Activated CD4-positive, alpha-beta T cell treated with anti-CD3 and anti-CD28 coated beads, Interleukin-2, amount 50 U/mL, for 48 hours (primary cell): ENCODE measurements at places on chromosomes 3 and 15.

- DNase-seq: no peak
Measured at GRCh38 chr15:70545526-70545925, 217.8 kb downstream of the UACA start.

- DNase-seq: no peak
Measured at GRCh38 chr3:161540594-161540993, 44.0 kb downstream of the OTOL1 start.

GRCh38 chr3:165502707-165503106 is 306.5 kb upstream of the SLITRK3 start:
- no peak for DNase-seq

DNA sequence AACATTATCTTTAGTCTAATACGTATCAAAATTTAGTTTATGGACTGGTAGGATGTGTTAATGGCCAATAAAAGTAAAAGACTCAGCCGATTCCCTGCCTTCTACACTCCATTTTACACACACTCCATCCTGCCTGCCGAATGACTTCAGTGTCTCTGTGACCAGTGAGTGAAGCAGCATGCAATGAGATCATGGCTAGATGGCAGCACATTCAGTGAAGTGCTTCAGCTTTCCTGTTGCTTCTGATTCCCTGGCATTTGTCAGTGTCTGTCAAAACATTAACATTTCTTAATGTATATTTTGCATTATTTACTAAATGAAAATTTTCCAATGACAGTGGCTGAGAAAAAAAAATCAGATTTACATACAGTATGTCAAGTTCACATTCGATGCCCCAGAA is 412.0 kb downstream of the FHIT start:
- no peak for DNase-seq

DNA sequence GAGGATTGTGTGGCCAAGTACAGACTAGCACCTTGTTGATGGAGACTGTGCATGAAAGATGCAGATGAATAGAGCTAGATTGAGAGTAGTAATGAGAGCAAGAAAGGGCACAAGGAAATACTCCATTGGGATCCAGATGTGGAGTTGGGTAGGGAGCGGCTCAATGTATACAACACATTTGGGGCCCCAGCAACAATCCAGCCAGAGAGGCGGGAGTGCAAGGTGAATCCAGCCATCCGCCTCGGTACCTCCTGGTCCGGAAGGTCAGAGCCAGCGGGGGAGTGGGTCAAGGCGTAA is 9.0 kb downstream of the ISL2 start:
- no peak for DNase-seq

DNA sequence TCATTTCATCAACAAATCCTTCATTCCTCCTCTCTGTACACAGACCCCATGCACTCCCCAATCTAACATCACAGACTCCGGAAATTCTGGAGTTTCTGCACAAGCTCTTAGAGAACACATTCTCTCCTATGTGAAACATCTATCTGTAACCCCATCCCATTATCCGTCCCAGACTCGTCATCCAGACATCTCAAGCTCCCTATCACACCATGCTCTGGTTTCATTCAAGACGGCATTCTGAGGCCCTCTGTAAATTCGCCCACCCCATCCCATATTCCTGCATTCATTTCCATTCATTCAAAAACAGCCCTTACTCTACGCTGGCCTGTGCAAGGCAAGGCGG is 575 bp downstream of the LEO1 start:
- DNase-seq: no peak

DNA sequence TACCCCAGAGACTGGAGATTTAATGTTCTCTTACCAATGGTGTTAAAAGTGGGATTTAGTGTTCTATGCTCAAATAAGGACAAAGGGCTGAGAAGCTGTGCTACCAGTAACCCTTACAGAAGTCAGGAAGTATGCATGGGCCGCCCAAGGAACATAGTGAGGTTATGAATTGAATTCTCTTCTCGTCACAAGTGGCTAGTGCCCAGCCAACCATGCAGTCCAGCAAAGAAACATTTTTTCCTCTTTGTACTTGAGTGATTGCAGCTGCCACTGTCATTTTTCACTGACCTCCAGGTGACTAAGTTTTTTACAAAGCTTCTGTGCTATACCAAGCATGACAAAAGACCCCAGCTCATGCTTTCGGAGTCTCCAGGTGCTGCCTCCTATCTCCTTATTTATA is 110.6 kb upstream of the DCBLD2 start:
- DNase-seq: no peak

DNA sequence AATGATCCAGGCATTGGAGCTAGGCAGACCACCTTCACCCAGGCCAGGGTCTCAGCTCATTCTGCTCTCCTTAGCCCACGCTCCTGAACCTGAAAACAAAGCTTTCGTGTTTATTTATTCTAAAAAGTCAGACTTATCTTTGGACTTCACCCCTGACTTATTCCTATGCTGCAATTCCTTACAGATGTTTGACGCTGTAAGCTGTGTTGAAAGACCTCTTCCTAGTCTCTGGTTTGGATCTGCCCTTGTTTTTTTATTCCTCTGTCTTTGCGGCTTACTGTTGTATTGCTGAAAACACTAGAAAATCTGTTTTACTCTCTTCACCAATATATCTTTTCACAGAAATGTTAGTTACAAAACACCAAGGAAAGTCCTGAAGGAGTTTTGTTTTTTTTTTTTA is 40.5 kb upstream of the LDHAL6B start:
- DNase-seq: no peak

DNA sequence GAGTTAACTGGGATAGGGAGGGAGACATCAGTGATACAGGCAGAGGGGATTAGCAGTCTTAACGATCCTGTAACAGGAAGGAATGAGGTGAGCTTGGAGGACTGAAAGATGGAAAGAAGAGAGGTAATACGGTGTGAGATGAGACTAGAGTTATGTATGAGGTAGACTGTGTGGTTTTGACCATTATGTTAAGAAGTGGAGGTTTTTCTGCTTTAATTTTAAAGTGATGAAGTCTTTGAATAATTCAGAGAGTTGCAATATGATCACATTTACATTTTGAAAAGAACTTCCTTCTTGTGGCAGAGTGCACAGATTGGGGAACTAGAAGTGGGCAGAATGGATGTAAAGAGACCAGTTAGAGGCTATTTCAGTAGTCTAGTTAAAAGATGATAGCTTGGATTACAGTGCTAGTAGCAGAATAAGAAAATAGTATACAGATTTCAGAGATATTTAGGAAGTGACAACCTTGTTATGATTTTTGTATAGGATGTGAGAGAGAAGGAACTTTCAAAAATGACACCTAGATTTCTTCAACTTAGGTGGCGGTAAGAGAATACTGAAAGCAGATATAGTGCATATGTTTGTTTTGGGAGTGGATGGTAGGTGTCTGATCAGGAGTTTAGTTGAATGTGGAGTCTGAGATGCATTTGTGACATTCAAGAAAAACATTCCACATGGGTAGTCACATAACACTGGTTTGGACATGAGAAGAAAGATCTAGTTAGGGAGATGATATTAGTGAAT is 40.5 kb downstream of the STT3B start:
- no peak for DNase-seq

GRCh38 chr15:32910839-32911238 is 193.0 kb downstream of the GREM1 start:
- no peak for DNase-seq
